ENCODE measurements at places on chromosomes 5 and 9.
A peak's percentile ranks its signal among the peaks of the same experiment; 100 is the strongest.

DNA sequence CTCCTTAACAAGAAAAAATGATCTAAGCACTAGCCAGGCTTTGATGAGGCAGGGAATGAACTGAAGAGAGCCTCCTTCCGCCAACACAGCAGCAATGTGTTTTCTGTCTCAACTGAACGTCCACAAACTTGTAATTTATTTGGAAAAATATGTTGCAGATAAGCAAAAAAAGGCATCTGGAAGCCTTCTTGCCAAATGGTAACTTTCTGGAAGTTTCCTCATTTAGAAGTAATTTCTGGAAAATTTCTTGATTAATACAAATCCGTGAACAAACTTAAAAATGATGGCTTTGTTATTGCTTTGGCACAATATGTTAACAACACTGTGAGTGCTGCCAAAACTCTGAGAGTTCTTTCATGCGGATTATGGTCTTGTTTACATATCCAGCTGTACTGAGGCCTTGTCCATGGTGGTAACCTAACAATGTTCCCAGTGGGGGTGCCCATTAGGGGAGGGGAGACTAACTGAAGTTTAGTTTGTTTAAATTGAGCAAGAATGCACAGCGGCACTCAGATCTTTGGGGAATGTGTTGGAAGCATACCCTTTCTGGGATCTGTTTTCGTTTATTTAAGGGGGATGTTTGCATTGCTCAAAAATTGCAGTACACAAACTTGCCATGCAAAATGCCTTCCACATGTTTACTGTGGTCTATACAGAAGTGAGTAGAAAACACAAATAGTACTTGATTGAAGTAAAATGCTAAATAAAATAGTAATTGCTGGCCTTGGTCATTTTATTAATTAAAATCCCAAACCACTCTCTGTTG is 334.7 kb downstream of the NR2F1-AS1 start:
- ATAC-seq: no peak

GRCh38 chr9:114694146-114694545 is 12.2 kb upstream of the TEX48 start:
- no peak for ATAC-seq

- no peak for ATAC-seq
Observed at GRCh38 chr9:636931-637591, 204.4 kb upstream of the DMRT1 start.

DNA sequence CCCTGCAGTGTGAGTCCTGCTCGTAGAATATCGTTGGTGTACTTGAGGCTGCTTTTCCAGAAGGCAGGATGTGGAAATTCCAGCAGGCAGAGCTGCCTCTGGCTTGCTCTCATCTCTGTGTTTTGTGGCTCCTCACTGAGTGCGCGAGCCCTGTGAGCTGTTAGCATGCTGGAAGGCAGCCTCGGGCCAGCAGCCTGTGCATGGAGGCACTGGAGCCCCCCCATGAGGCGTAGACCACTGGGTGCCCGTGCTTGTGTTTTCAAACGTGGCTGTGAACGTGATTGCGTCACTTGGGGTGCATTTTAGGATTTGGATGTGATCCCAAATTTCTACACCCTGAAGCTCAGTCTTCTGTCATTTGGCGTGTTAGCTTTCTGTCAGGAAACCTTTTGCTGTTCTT is 3.2 kb downstream of the WDR5 start:
- no peak for ATAC-seq

- ATAC-seq: peak; percentile 9
Observed at GRCh38 chr5:111229871-111230810, 6.0 kb downstream of the CAMK4 start.
